ENCODE measurements at places on chromosomes 6 and 20. TPM values are rescaled to one million over a fixed set of nuclear protein-coding genes. Genes with fewer than 3 reads are reported as not detected.

The DCDC2 gene
- 0.05 TPM for total RNA-seq

The PNLDC1 gene
- not detected for total RNA-seq

The XRN2 gene
- 166 TPM for total RNA-seq

The BPIFB2 gene
- total RNA-seq: not detected

The GTF3C6 gene
- 120 TPM for total RNA-seq

The WFDC2 gene
- total RNA-seq: 5.0 TPM

The PRRT1 gene
- 0.25 TPM for total RNA-seq

The HEBP2 gene
- total RNA-seq: 27.3 TPM

DNA sequence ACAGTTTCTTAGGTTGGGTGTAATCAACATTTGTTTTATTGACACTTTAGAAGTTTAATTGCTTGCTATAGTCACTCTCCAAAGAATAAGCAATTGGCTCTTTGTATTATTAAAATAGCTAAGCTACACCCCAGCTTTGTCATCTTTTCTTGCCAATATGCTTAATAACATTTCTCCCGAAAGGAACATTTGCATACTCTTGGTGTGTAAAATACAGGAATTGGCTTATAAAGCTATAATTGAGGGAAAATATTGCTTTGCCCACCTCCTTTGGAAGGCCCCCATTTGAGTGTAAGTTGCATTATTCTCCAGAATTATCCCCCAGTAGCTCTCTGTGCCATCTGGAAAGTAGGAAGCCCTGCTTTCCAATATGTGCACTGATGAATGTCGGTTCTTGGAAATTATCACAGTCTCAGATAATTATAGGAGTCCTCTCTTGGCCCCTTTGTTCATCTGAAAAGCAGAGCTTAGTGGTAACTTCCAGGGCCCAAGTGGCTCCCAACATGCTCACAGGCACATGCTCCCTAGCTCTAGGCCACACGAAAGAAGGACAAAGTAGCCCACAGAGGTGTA is 92.4 kb upstream of the B3GAT2 start:
- DNase-seq: no peak

DNA sequence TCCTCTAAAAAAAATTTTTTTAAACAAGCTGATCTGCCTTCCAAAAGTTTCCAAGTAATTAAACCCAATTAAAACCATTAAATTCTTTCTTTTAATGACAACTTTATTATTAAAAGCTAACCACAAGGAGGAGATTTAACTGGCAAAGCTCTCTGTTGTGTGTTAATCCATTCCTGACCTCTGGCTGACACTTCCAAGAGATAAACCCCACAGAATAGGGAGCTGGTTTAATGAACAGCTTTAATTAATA is 230.8 kb downstream of the EYA2 start:
- DNase-seq: peak; percentile 49

GRCh38 chr20:35981969-35982368 is 13.6 kb downstream of the CNBD2 start:
- no peak for DNase-seq

DNA sequence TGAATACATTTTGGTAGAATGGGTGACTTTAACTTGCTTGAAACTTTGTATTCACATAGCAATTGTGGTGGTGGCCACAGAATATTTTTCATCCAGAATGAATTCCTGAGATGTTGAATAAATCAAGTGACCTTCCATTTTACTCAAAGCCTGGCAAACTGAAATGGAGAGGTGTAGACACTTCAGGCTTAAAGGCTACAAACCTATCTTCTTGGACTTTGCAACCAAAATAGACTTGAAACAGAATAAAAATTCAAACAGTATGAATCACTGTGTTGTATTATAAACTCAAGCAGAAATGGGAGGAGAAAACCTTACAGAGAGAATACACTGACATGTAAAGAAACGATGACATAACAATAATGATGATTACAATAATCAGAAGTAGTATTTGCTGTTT is 371.6 kb downstream of the BCKDHB start:
- no peak for DNase-seq

DNA sequence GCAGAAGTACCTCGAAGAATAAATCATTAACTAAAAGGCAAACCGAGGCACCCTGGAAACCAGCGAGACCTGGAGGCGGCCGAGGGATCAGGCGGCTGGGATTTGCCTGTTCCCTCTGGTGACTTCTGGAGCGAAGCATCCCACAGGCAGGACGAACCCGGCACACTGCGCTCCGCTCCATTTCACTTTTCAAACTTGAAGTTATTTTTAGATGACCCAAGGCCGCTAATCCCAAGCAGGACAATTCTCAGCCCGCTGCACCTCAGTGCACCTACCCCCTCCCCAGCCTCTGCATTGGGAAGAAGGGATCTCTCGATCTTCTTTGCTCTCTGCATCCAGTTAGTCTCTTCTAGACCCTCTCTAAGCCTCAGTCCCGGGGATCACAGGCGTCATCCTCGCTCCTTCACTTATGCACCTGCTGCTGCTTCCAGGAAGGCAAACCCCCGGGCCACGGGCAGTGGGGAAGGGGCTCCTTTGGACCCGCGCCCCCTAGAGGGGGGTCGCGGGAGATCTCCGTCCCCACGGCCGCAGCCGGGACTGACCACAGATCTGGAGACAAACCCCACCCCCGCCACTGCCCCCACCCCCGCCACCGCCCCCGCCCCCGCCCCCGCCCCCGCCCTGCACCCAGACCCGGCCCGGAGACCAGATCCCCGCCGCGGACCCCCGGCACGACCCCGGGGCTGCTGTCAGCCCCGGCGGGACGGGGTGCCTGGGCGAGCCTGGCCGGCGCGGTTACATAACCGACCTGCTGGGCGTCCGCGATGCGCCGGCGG is 636 bp downstream of the RCAN2 start:
- DNase-seq: peak; percentile 8

DNA sequence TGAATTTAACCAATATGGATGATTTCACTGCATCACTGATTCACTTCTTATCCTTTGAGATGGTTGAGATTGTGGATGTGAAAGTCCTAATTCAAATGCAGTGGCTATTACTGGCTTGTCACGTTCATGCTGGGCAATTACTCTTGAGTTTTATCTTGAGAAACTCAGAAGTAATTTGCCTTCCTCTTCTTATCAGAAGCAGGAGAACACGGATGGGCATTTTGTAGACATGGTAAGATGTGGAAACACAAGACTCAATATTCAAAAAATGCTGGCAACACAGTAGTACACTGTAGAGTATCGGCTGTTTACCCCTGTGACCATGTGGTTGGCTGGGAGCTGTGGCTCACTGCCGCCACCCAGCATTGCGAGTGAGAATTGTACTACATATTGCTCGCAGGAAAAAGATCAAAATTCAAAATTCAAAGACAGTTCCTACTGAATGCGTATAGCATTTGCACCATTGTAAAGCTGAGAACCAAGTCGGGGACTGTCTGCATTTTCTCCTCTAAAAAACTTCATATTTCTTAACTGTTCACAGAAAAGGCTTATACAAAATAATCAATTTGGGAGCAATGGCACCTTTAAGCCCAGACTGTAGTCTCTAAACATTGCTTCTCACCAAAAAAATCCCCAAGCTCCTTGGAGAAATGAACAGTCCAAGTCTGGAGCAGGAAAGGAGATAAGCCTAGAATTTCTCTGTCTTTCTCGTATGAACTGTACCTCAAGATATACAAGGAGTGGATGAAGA is 61.9 kb upstream of the ELOVL5 start:
- DNase-seq: peak; percentile 11

DNA sequence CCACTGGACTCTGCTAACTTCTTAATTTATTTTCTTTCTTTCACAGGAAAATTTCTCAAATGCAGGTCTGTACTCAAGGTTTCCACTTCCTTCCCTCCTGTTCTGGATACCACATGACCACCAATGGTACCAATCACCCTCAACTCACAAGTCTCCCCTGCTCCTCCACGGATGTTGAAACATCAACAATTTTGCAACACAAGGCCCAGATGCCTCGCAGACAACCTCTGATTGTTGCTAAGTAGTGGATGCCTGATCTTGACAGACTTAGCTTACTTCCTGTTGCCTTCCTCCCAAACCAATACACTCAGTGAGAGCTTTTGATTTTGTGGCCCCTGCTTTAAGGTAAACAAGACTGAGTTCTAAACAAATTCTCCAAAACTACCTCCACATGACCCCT is 146.6 kb downstream of the FRK start:
- no peak for DNase-seq

DNA sequence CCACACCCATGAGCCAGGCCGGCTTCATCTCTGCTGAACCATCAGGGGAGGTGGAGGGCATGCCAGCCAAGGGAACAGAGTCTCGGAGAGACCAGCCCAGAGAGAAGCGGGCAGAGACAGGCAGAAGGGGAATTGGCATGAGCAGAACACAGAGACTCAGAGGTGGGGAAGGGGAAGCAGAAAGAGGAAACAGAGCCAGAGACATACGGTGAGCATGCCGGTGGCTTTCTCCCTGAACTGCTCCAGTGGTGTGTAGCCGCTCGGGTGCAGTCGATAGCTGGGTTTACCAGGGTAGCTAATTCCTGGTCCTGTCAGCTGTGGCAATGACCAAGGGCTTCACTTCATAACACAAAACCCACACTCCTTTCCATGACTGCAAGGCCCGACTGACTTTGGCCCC is 83.6 kb upstream of the CCDC167 start:
- no peak for DNase-seq

DNA sequence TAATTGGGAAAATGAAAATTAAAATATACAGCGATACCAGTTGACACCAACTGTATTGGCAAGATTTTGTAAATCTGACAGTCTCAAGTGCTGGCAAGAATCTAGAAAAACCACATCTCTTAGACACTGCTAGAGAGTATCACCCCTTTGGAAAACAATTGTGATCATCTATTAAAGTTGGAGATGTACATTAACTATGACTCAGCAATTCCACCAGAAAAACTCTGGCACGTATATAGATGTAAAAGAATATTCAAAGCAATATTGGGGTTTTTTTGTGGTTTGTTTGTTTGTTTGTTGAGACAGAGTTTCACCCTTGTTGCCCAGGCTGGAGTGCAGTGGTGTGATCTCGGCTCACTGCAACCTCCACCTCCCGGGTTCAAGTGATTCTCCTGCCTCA is 142.9 kb downstream of the HACE1 start:
- no peak for DNase-seq

Data from SJCRH30 (cell line).